Omental fat pad (tissue), 4 donors: ENCODE measurements at places on chromosomes 1 and 21. TPM values are rescaled to one million over a fixed set of nuclear protein-coding genes. Genes with fewer than 3 reads are reported as not detected.

PSMB4 gene
- 238 TPM for total RNA-seq

LMO4 gene
- 42.0 TPM for total RNA-seq

OR2L13 gene
- not detected for total RNA-seq

GUCA2B gene
- total RNA-seq: not detected

AGO3 gene
- total RNA-seq: 39.9 TPM

MEX3A gene
- 0.56 TPM for total RNA-seq

DNA sequence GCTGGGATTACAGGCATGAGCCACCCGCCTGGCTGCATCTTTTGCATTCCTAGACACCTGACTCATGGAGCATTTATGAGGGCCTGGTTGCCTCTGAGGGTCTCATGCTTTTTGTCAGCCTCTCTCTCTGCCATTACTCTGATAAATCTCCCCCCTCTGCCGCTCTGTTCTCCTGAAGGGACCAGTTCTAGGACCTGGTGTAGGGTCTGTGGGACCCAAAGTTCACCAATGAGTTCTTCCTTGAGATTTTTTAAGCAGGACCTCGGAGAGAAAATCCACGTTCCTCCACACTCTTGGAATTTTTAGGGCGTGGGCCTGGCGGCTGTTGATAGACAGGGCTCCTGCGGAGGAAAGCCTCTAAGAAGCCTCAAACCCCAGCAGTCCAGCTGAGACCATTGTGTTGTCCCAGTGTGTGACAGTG, 91.9 kb upstream of the ERRFI1 start:
- no peak for DNase-seq

DNA sequence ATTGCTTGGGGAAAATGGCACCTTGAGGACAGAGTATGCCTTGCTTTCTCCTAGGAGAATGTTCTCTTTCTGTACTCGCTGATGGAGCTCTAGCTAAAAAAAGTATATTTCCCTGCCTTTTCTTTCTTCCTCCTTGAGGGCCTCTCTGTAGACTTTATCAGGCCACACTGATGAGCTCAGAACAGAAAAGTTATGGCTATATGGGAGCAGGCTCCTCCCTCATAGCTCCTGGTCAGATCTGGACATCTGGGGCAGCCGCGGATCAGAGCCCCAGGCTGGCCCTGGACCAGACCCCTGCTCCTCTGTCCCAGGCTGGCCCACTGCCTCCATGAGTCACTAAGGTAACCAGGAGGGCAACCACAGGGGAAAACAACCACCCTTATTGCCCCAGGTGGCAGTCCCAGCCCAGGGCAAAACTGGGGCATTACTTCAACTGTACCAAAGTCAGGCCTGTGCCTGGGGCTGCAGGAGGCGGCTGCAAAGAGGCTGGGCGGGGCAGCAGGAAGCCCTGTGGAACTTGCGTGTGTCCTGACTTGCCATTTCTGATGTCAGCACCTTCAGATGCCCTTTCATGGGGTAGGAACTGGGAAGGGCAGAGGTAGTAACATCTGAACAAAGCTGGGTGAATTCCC, 26.3 kb upstream of the ZNF648 start:
- DNase-seq: no peak

- DNase-seq: no peak
Observed at GRCh38 chr21:44790368-44790767, 11.3 kb downstream of the UBE2G2 start.

DNA sequence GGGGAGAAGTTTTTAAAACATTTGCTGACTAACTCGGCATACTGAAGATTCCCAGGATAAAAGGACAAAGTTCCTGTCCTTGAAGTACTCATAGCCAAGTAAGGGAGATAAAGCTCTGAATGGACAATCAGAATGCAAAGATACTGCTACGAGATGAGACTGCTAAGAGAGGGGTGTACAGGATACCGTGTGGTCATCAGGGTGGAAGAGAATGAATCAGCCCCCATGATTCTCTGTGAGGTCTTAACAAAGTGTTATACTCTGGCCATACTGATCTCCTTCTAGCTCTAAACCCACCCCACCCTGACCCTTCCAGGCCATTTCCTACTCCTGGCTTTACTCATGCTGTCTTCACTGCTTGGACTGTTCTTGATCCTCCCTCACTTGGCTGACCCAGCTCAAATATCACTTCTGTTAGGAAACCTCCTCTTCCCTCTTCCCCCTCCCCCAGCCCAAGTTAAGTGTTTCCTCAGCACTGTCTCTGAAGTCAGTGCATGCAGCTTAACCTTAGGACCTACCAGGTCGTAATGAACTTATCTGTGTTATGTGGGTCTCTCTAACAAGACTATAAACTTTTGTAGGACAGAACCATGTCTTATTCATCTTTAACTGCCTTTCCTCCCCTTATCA, 15.8 kb upstream of the MAGOH start:
- DNase-seq: no peak

DNA sequence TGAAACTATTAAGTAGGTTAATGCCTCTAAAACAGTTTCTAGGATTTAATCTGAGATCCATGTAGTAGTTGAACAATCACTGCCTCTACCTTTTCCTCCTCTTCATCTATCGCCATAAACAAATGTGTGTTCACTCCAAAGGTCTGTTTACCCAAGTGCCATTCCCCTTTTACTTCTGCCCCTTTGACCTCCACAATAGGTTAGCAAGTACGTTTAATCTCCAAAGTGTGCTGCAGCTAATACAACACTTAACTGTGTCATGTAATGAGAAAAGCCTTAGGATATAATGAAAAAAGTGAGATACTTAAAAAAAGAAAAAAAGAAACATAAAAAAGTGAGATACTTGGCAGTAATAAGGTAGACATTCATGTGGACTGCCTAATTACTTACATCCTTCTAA, 28.2 kb downstream of the GPBP1L1 start:
- DNase-seq: no peak

- no peak for DNase-seq
Observed at GRCh38 chr1:53738205-53739108, 507 bp downstream of the GLIS1 start.

DNA sequence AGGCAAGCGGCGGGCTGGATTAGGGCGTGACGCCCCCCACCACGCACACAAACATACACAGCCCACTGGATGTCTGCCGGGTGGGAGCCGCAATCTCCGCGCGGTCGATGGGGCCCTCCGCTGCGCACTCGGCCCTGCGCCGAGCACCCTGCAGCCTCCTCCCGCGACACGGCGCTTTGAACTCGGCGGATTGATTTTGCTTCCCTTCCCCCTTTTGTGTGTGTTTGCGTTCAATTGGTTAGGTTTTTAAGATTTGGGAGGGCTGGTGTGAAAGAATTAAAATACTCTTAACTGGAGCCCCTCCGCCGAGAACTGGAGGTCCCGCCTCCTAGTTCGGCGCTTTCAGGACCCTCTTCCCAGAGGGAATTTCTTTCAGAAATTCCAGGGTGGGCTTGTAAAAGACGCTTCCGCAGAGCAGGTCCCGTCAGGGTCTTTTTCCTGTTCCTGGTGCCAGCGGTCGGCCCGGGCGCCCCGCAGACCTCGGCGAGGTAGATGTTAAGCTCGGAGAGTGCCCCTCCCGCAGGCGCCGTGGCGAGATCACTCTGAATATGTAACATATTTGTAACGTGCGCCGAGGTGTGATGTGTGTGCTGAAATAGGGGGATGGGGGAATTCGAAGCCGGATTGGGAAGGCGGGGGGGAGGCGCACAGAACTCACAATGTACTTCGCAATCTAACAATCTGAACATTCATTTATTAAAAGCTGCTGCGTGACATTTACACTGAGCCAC, 8.0 kb upstream of the BARHL2 start:
- no peak for DNase-seq

- no peak for DNase-seq
Observed at GRCh38 chr1:201763455-201764140, 65.4 kb upstream of the IPO9 start.

- DNase-seq: no peak
Observed at GRCh38 chr1:110455151-110455550, 4.2 kb downstream of the PROK1 start.

DNA sequence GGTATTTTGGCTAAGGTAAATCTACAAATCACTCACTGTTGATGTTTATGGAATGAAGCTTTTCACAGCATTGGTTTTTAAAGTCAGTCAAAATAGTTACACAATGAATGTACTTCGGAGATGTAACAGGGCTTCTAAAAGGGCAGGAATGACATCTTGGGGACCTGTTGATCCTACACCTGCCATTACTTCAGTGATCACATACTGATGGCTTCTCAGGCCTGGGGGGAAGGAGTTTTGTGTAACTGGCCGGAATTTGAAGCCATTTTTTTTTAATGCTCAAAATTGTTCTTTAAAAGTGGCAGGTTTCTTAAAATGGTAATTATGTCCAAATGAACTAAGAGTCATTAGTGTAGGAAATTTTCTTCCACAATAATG, 11.2 kb downstream of the RPL5 start:
- no peak for DNase-seq
